Adipose tissue (tissue), 3 donors: ENCODE measurements at places on chromosomes 4 and X. TPM values are rescaled to one million over a fixed set of nuclear protein-coding genes. Genes with fewer than 3 reads are reported as not detected.

RNF212 gene
- polyA plus RNA-seq = 4.3 TPM

ARAP2 gene
- 1.3 TPM for polyA plus RNA-seq

HSFX3 gene
- not detected for polyA plus RNA-seq

PDZD4 gene
- polyA plus RNA-seq = 2.7 TPM

SPATA4 gene
- polyA plus RNA-seq = 0.09 TPM

WDR13 gene
- polyA plus RNA-seq = 172 TPM

TCEAL2 gene
- 1.7 TPM for polyA plus RNA-seq

SGCB gene
- polyA plus RNA-seq = 18.0 TPM

MAGEC3 gene
- not detected for polyA plus RNA-seq

CFI gene
- 26.8 TPM for polyA plus RNA-seq

MTTP gene
- 0.05 TPM for polyA plus RNA-seq

MXD4 gene
- 21.7 TPM for polyA plus RNA-seq

DNAAF6 gene
- not detected for polyA plus RNA-seq

GRIA2 gene
- 0.48 TPM for polyA plus RNA-seq
